B cell (primary cell): ENCODE measurements at places on chromosomes 12 and 14.

- no peak for DNase-seq
- H3K27me3 ChIP-seq: no peaks in the 10 kb centered on the region
- H3K4me1 ChIP-seq: no peaks in the 10 kb centered on the region
- H3K36me3 ChIP-seq: no peaks in the 10 kb centered on the region
- H3K27ac ChIP-seq: no peak overlapping the region
- no peak overlapping the region for H3K4me3 ChIP-seq
These were observed 16.4 kb downstream of the TMEM63C start for GRCh38 chr14:77197988-77198387.

- H3K4me3 ChIP-seq: no peak overlapping the region
- no peak for DNase-seq
- H3K27ac ChIP-seq: no peak overlapping the region
- no peaks in the 10 kb centered on the region for H3K4me1 ChIP-seq
- no peaks in the 10 kb centered on the region for H3K36me3 ChIP-seq
- H3K27me3 ChIP-seq: no peaks in the 10 kb centered on the region
These were observed 247.2 kb downstream of the BMP4 start for GRCh38 chr14:53709381-53709780.

DNA sequence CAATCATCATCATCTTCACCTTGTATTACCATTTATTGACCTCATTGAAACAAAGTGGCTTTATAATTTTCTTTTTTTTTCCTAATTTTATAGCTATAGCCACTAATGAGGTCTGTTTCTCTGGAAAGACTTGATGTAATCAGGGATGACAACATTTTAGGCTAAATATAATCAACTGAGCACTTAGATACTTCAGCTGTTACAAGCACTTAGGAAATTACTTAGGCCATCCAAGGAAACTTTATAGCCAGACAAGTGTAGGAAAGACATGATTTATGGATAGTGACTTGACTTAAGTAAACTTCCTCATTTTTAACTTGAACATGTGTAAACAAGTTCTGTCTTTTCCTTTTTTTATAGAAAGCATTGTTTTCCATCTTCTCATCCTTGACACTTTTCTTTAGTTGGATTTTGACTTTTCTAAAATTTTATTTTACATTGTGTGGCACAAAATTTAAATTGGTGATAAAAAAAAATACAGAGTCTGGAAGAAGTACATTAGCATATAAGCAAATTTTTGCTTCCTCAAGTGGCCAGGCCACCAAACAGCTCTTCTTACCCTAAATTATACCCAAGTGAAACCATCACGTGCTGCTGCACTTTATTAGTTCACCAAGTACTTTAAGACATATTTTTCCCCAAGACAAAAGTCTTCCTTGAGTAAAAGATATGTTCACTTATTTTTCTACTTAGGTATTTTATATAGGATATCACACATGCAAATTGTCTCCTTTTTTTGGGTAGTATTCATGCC lies 15.1 kb downstream of the CPNE8 start:
- H3K27ac ChIP-seq: no peak overlapping the region
- no peak overlapping the region for H3K4me3 ChIP-seq
- DNase-seq: no peak
- no peaks in the 10 kb centered on the region for H3K36me3 ChIP-seq
- no peaks in the 10 kb centered on the region for H3K27me3 ChIP-seq
- H3K4me1 ChIP-seq: no peaks in the 10 kb centered on the region

DNA sequence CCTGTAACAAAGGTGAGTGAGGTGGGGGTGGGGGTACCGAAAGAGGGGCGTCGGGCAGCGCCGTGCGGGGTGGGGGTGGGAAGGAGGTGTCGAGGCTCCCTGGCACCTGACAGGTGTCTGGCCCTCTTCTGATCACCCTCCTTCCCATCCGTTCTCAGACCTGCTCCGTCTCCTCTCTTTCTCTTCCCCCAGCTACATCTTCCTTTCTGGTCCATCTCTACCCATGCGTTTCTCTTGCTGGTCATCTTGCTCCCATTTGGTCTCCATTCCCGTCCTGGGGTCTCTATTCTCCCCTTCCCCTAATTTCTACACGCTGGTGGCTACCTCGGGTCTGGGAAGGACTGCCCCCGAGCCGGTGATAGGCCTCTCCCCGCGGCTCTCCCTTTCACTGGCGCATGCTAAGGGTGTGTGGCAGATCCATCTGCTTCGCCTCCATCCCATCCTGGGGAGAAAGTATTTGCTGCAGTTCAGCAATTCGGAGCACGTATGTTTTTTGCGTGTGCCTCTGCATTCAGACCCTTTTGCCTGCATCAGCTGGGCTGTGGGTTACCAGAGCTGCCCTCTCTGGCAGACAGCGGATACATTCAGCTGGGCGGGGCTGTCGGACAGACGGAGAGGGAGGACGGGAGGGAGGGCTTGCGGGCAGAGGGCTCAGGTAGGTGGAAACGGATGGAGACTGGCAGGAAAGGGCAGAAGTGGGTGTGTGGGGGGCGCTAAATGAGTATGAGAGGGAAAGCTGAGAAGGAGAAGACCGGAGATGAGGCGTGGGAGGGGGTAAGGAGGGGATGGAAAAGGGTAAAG lies 730 bp downstream of the CLSTN3 start:
- H3K36me3 ChIP-seq: peaks cover 4% of the 10 kb centered on the region
- DNase-seq: peak; percentile 56
- H3K4me3 ChIP-seq: peak overlapping the region; percentile 74
- peak overlapping the region; percentile 54 for H3K27ac ChIP-seq
- H3K27me3 ChIP-seq: no peaks in the 10 kb centered on the region

DNA sequence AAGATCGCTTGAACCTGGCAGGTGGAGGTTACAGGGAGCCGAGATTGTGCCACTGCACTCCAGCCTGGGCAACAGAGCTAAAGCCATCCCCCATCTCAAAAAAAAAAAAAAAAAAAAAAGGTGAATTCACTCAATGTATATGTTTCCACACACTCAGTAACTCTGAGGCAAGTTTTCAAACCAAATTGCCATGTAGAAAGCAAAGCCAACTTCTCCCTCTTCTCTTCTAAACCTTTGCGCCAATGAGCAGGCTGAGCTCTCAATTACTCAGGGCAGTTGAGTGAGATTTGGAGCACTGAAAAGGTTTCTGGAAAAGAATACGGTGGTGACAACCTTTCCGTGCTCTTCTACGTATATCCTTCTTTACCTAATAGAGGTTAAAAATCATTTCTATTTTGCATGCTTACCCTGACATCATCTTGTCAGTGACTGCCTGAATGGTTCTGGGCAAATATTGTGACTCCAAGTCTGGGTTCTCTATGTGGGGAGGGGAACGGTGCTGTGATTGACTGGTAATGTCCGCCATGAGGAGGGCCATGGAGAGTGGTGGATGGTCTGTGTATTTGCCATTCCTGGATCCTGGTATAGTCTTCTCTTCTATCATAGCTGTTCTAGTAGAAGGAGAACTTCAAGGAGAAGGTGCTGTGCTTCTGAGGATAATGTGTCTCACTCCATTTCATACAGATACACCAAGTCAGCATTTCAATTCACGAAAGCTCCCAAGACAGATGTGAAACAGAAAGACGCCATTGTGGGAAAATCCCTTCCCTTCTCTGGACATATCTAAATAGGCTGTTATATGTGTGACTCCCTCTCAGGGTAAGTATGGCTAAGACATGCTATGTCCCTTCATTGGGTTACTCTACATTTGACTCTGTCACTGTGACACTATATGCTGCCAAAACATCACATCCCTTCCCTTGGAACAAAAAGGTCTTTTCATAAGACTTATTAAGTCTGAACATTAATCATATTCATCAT lies 46.2 kb upstream of the MED13L start:
- no peaks in the 10 kb centered on the region for H3K27me3 ChIP-seq
- H3K36me3 ChIP-seq: no peaks in the 10 kb centered on the region
- DNase-seq: peak; percentile 63
- peak overlapping the region; percentile 59 for H3K27ac ChIP-seq
- no peak overlapping the region for H3K4me3 ChIP-seq
- peaks cover 50% of the 10 kb centered on the region for H3K4me1 ChIP-seq

DNA sequence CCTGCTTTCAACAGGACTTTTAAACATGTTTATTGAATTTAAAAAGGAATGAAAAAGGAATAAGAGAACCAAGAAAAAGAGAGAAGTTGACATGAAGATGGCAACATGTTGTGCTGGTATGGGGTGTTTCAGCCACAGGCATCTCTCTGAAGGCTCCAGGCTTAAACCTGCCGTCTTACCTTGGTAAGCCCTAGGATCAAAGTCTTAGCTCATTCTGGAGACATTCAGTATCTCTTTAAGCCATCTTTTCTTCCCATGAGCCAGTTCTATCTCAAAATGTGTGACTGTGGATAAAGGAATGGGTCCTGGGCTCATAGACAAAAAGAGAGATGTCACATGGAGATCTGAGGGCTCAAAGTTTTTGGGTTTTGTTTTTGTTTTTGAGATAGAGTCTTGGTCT lies 1.6 kb upstream of the TFCP2 start:
- H3K36me3 ChIP-seq: no peaks in the 10 kb centered on the region
- DNase-seq: no peak
- H3K4me1 ChIP-seq: peaks cover 16% of the 10 kb centered on the region
- H3K4me3 ChIP-seq: no peak overlapping the region

DNA sequence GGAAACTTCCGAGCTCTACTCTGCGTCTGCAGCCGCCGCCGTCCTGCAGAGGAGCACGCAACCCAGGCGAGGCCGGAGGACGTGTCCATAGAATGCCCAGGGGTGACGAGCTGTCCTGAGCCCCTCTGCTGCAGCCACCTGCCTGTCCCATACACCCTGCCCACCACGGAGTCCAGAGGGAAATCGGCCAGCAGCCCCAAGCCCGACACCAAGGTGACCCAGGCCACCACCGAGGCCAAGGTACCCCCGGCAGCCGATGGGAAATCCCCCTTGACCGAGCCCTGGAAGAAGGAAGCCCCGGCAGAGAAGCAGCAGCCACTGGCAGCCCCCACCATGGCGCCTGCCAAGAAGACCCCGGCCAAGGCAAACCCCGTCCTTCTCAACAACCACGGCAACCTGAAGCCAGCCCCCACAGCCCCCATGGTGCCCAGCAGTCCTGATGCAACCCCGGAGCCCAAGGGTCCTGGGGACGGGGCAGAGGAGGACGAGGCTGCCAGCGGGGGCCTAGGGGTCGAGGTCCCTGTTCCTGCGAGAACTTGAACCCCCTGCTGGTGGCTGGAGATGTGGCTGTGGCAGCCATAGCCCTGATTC lies 128.7 kb upstream of the C14orf180 start:
- peaks cover 11% of the 10 kb centered on the region for H3K27me3 ChIP-seq
- no peaks in the 10 kb centered on the region for H3K36me3 ChIP-seq
- H3K4me3 ChIP-seq: no peak overlapping the region

DNA sequence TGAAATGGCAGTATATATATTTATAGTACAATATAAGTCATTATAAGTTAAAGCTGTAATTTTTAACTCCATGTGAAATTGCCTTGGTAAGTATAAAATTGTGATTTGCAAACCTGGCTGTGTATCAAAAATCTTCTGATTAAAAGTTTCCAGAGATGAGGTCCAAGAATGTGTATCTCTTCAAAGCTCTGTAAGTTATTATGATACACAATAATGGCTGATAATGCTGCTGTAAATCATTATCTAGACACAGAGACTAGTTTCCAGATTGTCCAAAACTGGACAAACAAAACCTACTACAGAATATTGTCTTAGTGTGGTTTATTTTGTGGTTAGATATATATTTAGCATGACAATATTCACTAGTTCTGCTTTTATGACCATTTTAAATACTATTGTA lies 514.8 kb downstream of the SLC6A15 start:
- H3K4me3 ChIP-seq: no peak overlapping the region
- no peaks in the 10 kb centered on the region for H3K27me3 ChIP-seq
- no peaks in the 10 kb centered on the region for H3K4me1 ChIP-seq
- no peak for DNase-seq
- H3K36me3 ChIP-seq: no peaks in the 10 kb centered on the region

DNA sequence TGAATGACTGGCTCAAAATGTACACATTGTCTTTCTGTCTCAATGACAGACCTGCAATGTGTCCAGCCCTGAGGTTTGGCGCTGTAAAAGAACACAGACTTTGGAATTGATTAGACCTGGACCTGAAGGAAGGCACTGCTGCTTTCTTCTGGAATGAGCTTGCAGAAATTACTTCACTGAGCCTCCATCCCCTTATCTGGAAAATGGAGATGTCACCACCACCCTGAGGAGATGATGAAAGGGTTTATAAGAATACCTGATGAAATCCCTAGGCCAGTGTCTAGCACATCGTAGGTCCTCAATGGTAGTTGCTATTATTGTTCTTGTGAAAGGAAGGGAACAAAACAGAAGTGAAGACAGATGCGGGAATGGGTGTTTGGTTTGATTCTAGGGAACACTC lies 9.7 kb upstream of the WSB2 start:
- peaks cover 2% of the 10 kb centered on the region for H3K4me1 ChIP-seq
- H3K27ac ChIP-seq: no peak overlapping the region
- no peak overlapping the region for H3K4me3 ChIP-seq
- no peaks in the 10 kb centered on the region for H3K36me3 ChIP-seq

DNA sequence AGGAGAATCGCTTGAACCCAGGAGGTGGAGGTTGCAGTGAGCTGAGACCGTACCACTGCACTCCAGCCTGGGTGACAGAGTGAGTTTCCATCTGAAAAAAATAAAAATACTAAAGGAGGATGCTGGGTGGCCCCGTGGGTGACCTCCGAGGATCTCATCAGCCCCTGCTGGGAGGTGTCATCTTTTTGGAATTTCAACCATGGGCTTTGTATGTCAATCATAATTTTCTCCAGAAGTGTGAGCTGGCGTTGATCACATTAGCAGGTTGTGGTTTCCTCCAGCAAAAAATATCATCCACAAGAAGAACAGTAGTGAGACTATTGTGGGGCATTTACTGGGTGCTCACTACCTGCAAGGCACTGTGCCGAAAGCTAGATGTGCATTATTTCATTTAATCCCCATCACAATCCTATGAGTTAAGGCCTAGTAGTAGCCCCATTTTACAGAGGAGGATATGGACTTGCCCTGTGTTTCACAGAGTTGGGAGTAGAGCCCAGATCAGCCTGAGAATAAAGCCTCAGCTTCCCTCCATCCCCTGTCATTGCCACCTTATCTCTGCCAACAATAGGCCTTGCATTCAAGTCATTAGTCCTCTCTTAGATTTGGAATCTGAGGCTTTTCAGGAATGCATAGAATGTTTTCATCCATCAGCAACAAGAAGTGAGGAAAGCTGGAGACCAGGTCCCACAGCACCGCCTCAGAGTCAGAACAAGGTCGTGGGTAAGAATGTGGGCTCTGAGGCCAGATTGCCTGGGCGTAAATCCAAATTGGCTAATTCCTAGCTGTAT lies 39.8 kb downstream of the SVOP start:
- no peaks in the 10 kb centered on the region for H3K4me1 ChIP-seq
- no peak overlapping the region for H3K27ac ChIP-seq
- DNase-seq: no peak
- no peak overlapping the region for H3K4me3 ChIP-seq
- no peaks in the 10 kb centered on the region for H3K36me3 ChIP-seq

- peaks cover 6% of the 10 kb centered on the region for H3K27me3 ChIP-seq
- H3K27ac ChIP-seq: no peak overlapping the region
- no peak overlapping the region for H3K4me3 ChIP-seq
- H3K4me1 ChIP-seq: no peaks in the 10 kb centered on the region
These were observed 166.5 kb downstream of the PHETA1 start for GRCh38 chr12:111202237-111202915.
